ENCODE measurements at places on chromosomes 2 and 18.

- DNase-seq, result no peak
Observed at GRCh38 chr2:26730549-26731344, 33.3 kb upstream of the SLC35F6 start.

DNA sequence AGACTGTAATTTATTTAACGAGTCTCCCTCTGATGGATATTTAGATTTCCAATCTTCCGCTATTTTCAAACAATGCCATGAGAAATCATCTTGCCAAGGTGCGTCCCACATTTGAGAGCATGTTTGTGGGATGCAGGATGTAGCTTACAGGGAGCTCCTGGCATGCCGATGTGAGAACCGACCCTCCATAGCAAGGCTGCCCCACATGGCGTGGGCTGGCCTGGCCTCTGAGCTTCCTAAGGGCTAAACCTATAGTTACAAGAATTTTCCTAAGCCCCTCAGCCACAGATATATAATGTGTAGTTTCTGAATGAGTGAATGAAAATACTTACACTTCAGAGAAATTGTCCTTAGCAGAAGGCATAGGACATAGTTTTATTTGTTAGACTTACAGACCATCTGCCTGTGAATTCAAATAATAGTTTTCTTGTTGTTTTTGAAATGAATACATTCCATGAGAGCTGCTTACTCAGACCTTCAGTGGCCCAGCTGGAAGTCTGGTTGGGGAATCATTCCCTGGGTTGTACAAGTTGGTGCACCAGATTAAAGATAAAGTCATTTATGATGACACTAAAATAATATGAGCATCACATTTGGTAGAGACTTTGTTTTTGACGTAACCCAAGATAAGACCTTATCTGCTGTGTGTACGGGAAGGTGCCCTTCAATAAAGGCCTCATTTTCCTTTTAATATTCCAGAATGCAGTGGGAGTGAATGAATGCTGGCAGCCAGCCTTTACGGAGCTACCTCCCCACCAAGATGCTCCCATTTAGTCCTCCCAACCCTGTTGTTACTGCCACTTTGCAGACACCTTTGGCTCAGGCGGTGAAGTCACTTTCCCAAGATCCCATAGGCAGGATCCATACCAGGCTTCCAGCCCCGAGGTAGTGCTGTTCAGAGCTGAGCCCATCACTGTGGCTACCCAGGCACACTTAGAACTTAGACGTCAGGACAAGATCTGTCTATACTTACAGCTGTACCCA, 107.1 kb downstream of the GLI2 start:
- no peak for DNase-seq

- no peak for DNase-seq
Observed at GRCh38 chr2:9050122-9050809, 46.8 kb upstream of the MBOAT2 start.

GRCh38 chr2:193482557-193482956, 1287.8 kb upstream of the TMEFF2 start:
- no peak for DNase-seq

GRCh38 chr2:7598402-7598801, 681.2 kb downstream of the RNF144A start:
- DNase-seq, result no peak

GRCh38 chr18:79988451-79989194, at the start of gene TXNL4A:
TSS of gene TXNL4A (minus strand) at chr18:79988563. CDS start at chr18:79988392, 171 bp downstream.
- DNase-seq, result peak; percentile 41

- no peak for DNase-seq
Observed at GRCh38 chr2:10891390-10891789, 20.3 kb upstream of the KCNF1 start.

All from NCI-H748 treated with DMSO at 0.1 percent for 48 hours (cell line).